NCI-H1436 treated with DMSO at 0.1 percent for 48 hours (cell line): ENCODE measurements at places on chromosomes 4 and X.

DNA sequence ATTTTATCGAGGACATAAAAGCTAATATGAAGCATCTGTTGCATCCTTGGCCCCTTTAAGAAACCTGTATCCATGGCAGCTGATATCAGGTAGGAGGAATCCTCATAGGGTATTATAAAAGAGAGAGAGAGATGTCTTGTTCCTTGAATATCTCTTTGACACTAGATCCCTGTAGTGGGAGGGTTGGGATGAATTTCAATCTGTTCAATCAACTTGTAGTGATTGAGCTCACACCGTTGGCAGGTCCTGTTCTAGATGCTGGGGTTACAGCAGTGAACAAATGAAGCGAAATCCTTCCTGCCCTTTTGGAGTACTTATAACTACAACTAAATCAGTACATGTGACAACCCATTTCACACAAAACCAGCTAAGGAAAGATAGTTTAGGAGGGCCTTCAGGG, 35.3 kb upstream of the GATB start:
- no peak for DNase-seq

GRCh38 chr4:122633211-122633610, 12.3 kb upstream of the IL21 start:
- DNase-seq, result no peak

- DNase-seq, result no peak
Measured at GRCh38 chr4:7596918-7597606, 162.3 kb upstream of the PSAPL1 start.

- DNase-seq, result no peak
Measured at GRCh38 chr4:57607566-57608180, 497.5 kb upstream of the IGFBP7 start.

DNA sequence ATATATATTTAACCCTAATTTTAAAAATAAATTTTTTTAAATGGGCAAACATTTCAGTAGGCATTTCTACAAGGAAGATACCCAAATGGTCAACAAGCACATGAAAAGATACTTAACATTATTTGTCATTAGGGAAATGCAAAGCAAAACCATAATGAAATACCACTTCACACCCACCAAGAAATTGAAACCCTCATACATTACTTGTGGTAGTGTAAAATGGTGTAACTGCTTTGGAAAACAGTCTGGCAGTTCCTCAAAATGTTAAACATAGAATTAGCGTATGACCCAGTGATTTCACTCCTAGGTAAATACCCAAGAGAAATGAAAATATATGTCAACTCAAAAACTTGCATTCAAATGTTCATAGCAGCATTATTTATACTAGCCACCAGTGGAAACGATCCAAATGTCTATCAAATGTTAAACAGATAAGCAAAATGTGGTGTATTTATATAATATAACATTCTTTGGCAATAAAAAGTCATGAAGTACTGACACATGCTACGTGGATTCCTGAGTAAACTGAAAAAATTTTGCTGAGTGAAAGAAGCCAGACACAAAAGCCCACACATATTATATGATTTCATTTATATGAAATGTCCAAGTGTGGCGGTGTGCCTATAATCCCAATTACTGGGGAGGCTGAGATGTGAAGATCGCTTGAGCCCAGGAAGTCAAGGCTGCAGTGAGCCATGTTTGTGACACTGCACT, 16.6 kb downstream of the TRIM2 start:
- DNase-seq, result no peak

GRCh38 chr4:100302061-100303026, 112.1 kb upstream of the DDIT4L start:
- no peak for DNase-seq

GRCh38 chr4:2064276-2064991, 5.3 kb downstream of the NAT8L start:
- DNase-seq, result no peak

GRCh38 chr4:54863571-54864255, 206.0 kb downstream of the KIT start:
- DNase-seq, result no peak

- peak; percentile 17 for DNase-seq
Measured at GRCh38 chr4:120724656-120725055, 197.9 kb downstream of the PRDM5 start.

DNA sequence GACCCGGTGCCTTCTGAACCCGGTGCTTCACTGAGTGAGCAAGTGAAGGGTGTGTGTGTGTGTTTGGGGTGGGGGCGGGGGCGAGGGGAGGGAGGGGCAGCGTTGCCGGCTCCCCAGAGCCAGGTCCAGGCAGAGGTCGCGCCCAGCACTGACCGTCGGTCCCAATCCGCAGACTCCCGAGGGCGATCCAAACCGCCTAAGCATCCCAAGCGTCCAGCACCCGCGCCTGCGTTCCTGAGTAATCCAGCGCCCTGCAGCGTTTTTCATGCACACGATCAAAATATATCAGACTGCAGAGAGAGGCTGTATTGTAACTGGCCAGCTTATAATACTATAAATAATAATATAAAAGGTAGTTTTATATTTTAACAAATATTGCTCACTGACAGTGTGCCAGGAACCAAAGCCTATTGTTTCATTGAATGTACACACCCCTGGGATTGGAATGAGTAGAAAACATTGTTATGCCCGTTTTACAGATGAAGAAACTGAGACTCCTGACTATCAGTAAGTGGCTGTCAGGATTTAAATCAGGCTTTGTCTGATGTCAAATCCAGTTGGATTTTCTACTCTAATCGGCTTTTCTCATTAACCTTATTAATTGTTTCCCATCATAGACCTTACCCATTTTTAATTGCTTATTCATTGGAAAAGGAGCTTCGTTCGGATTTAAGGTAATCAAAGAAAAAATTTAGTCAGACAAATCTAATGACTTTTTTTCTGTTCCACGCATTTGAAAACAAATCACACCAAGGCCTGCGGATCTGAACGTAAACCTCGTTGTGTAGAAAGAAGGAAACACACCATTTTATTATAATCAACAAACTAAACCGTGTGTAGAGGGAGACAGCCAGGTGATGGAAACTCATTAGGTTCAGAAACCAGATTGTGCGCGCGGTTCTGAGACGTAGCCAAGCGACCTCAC, 4.0 kb upstream of the NKX3-2 start:
- DNase-seq, result no peak

- DNase-seq, result no peak
Measured at GRCh38 chr4:46425775-46426400, 36.0 kb upstream of the GABRA2 start.

DNA sequence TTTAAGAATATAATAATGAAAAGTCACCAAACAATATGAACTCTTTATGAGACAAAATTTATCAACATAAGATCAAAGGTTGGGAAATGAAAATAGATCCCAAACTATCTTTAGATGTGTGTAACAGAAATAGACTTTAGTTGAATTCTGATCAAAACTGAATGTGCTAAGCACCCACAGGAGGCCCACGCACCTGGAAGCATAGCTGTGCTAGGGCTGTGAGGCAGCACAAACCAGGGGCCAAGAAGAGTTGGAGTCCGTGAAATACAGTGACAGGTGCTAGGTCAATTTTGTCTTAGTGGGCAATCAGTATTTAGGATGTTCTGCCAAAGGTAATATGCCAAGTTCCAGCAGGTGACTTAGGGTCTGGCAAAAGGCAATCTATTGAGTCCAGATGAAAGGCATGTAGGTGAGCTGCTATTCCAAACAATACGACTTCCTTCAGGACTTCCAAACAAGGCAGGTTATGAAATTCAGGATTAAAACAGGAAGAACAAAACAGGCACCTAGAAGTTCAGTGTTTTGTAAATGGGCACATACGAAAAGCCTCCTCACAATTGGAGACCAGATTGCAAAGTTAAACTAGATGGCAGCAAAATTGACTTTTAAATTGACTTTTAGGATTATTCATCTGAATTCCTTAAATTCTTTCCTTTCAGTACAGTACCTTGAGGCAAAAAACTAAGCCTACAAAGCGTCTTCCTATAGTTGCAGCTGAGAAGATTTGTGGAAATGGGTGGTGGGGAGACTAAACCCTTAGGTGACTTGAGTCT, 4.7 kb upstream of the PCDH18 start:
- DNase-seq, result no peak

GRCh38 chr4:39274503-39274902, 91.7 kb downstream of the RFC1 start:
- DNase-seq, result no peak

GRCh38 chr4:41670530-41670929, 78.0 kb downstream of the PHOX2B start:
- DNase-seq, result no peak

- DNase-seq, result no peak
Measured at GRCh38 chrX:53013291-53013690, 35.3 kb upstream of the GPR173 start.

- no peak for DNase-seq
Measured at GRCh38 chr4:89753601-89754066, 83.3 kb downstream of the SNCA start.

GRCh38 chr4:92519727-92520126, 216.0 kb downstream of the GRID2 start:
- no peak for DNase-seq

DNA sequence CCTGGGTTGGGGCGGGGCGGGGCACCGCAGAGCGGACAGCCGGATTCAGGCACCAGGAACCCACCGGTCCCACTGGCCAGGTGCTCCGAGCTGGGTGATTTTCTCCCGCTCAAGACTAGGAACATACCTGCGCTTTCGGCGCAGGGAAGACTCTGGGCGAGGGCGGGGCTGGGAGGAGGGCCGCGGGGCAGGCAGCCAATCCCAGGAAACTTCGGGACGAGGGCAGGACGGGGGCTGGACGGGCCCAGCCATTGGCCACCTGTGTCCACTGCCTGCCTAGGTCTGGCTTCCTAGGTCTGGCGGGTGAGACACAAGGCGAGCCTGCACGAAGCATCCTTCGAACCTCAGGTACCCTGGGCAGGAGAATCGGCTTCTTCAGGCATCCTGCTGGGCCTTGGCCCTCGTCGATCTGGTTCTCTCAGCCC, 274 bp upstream of the ERVMER34-1 start:
- DNase-seq, result no peak

DNA sequence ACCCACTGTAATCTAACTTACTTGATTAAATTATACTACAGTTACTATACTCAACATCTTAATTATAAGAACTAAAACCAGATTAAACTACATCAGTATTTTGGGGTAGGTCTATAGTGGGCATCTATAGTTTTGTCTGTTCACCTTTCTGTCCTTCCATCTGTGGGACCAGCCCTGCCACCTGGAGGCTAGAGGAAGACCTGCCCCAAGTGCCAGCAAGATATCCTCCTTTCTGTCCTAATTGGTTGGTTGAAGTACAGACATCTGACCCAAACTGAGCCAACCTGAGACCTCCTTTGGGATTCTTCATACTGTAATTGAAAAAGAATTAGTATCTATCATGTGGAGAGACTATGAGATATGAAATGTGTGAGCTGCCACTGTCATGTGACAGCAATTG, 172.2 kb upstream of the TLL1 start:
- no peak for DNase-seq
